WTC11 (cell line): ENCODE measurements at places on chromosomes 5 and 9. TPM values are rescaled to one million over a fixed set of nuclear protein-coding genes. Genes with fewer than 3 reads are reported as not detected.
A peak's percentile ranks its signal among the peaks of the same experiment; 100 is the strongest.

The SMIM33 gene
- total RNA-seq, result not detected in 3 replicates

DNA sequence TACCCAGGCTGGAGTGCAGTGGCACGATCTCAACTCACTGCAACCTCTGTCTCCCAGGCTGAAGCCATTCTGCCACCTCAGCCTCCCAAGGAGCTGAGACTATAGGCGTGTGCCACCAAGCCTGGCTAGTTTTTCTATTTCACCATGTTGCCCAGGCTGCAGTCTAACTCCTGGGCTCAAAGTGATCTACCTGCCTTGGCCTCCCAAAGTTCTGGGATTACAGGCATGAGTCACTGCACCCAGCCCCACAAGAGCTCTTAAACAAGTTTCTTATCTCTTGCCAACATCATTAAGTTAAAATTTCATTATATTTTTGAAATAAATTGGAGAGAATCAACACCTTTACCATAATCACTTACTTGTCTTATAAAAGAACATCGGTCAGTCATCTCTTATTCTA lies 280.3 kb downstream of the ARHGEF28 start:
- no peak overlapping the region for H3K27ac ChIP-seq
- no peaks in the 10 kb centered on the region for H3K36me3 ChIP-seq
- no peaks in the 10 kb centered on the region for H3K27me3 ChIP-seq

The GARIN3 gene
- total RNA-seq, result not detected in 3 replicates

- no peaks in the 10 kb centered on the region for H3K27me3 ChIP-seq
- no peak for DNase-seq
- no peak overlapping the region for H3K4me3 ChIP-seq
Observed at GRCh38 chr9:95870352-95870751, 5.1 kb upstream of the ERCC6L2 start.

DNA sequence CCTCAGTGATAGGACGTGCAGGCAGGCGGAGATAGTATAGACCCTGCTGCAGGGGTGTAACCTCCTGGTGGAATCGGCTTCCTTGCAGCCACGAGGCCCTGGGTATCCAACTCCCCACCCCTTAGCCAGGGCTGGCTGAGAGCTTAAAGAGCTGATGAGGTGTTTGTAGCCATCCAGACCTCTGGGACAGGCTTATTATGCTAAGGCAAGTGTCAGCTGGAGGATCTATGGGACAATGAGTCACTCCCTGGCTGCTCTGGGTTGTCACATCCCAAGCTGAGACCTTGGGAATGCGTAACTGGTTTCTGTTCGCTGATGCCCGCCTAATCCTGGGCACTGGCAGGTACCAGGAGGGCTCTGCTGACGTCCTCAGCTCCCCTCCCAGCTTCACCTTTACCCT lies 38.9 kb downstream of the DAB2IP start:
- H3K36me3 ChIP-seq, result no peaks in the 10 kb centered on the region
- DNase-seq, result no peak
- 0 out of 2 replicates have a peak, but pooled peaks cover 2% of the 10 kb centered on the region for H3K27me3 ChIP-seq
- no peak overlapping the region for H3K4me3 ChIP-seq
- peaks cover 30% of the 10 kb centered on the region for H3K4me1 ChIP-seq

The TMEM215 gene
- 0.21 to 0.34 TPM (median 0.31 TPM) in 3 replicates for total RNA-seq

GRCh38 chr9:4077499-4078102 lies 222.3 kb downstream of the GLIS3 start:
- DNase-seq, result peak; percentile 85
- H3K4me3 ChIP-seq, result no peak overlapping the region
- H3K36me3 ChIP-seq, result no peaks in the 10 kb centered on the region
- H3K27me3 ChIP-seq, result no peaks in the 10 kb centered on the region
- H3K4me1 ChIP-seq, result no peaks in the 10 kb centered on the region; the same call in 1 of the 2 replicates
